ENCODE measurements at places on chromosomes 7 and 10.

- no peak for DNase-seq
Observed at GRCh38 chr7:94848531-94848930, 58.9 kb upstream of the PPP1R9A start.

GRCh38 chr7:78864339-78864738, 589.1 kb downstream of the MAGI2 start:
- no peak for DNase-seq

DNA sequence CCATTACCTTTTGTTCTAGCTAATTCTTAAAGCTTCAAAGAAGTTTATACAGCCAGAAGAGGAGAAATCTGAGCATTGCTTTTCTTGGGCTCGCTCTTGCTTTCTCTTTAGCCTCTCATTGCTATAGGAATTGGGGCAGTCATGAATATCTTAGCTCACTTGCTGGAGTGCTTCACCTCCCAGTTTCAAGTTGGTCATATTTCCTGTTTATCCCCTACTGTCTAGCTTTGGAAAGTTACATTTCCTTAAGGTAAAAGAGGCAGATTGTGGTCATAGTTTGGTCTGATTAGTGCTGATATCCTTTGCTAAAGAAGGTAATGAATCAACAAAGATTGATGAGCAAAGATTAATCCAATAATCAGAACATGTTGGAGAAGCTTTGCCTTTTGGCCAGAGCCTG, 77.7 kb upstream of the GLI3 start:
- no peak for DNase-seq

GRCh38 chr7:143499246-143499645, 21.6 kb downstream of the TAS2R41 start:
- DNase-seq, result no peak

DNA sequence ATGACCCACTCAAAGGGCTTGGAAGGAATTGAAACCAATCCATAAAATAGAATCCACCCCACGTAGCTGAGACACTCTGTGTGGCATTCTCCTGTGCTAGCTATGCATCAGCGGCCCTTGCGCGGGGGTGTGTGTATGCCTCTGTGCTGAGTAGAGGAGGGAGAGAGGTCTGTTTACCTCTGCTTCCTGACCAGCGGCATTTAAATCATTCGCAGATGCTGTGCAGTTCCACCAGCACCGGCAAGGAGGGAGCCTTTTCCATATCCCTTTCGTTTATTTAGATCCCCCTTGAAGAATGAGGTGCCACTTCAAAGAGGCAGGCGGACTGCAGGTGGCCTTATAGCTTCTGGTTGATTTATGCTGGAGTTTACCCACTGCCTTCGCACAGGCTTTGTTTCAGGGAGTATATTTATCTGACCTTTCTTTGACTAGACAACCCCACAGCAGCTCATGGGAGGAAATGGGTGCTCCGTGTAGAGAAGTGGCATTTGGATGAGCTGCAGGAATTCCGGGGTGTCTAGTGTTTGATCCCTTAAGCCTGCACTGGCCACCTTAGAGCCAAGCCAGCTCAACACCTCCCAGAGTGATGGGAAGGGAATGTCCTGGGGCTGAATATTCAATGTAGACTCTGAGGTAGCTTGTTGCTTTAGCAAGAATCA, 11.4 kb downstream of the C10orf53 start:
- DNase-seq, result no peak

GRCh38 chr10:97062456-97062855, 123.3 kb downstream of the SLIT1 start:
- DNase-seq, result no peak

- no peak for DNase-seq
Observed at GRCh38 chr7:38187794-38188440, 9.9 kb downstream of the STARD3NL start.

DNA sequence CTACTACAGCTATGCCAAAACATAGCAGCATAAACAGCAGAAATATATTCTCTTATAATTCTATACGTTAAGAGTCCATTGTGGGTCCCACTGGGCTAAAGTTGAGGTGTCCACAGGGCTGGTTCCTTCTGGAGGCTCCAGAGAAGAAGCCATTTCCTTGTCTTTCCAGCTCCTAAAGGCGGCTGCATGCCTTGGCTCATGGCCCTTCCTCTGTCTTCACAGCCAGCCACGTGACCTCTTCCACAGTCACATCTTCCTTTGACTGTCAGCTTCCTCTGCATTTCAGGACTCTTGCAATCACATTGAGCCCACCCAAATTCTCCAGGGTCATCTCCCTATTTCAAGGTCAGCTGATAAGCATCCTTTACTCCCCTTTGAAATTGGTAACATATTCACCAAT, 17.2 kb downstream of the NACAD start:
- no peak for DNase-seq

- peak; percentile 64 for DNase-seq
Observed at GRCh38 chr10:69087590-69088470, at the start of gene SRGN. Gene SRGN, plus strand, starts transcription at chr10:69088103. Its CDS starts 55 bp downstream, at chr10:69088158.

DNA sequence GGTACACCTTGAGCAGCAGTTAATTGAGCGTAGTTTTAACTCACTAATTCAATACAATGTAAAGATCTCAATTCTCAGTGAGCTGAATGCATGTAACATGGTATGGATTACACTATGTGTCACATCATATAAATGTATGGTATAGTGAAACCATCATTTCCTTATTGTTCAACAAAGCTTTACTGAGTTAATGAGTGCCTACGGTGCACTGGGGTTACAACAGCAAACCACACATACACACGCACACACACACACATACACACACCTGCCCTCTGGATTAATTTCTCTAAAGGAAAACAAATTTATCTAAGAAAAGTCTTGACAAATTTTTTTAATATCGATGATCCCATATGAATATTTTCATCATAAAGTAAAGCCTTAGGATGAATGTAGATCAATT, 369.1 kb downstream of the MALRD1 start:
- DNase-seq, result no peak

DNA sequence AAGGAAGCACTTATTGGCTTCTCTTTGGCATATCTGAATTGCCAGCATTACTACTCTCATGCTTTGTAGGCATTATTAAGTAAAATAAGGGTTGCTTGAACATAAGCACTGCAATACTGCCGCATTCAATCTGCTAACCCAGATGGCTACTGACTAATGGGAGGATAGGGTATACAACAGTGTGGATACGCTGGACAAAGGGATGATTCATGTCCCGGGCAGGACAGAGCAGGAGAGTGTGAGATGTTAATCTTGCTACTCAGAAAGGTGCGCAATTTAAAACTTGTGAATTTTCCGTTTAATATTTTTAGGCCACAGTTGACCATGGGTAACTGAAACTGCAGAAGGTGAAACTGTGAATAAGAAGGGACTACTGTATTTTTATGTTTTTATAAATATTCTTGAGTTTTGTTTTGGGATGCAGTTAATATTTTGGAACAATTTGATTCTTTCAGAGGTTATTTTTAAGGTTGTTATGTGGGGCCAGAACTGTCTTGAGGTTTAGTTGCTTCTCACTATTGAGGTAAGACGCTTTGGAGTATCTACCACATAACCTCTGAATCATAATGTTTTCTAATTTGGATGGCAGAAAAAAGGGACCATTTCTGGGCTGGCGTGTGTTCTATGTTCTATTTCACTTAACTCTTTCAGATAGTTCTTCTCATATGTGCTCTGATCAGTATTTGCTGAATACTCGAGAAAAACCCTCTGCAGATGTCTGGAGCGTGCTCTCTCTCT, 75.7 kb upstream of the SYPL1 start:
- no peak for DNase-seq

- no peak for DNase-seq
Observed at GRCh38 chr7:54252256-54253035, 289.7 kb upstream of the VSTM2A start.

- DNase-seq, result no peak
Observed at GRCh38 chr7:16636555-16637101, 8.9 kb downstream of the ANKMY2 start.

- no peak for DNase-seq
Observed at GRCh38 chr10:32795598-32796183, 162.3 kb downstream of the ITGB1 start.

- DNase-seq, result no peak
Observed at GRCh38 chr10:118983263-118983662, 46.3 kb upstream of the NANOS1 start.
